ENCODE measurements at places on chromosomes 16 and 17. TPM values are rescaled to one million over a fixed set of nuclear protein-coding genes. Genes with fewer than 3 reads are reported as not detected.

GRCh38 chr17:27414271-27414670 is 42.0 kb upstream of the KSR1 start:
- DNase-seq, result no peak

GRCh38 chr16:69741519-69741918 is 13.2 kb downstream of the NOB1 start:
- no peak for DNase-seq

The RNF222 gene
- total RNA-seq, result not detected

GRCh38 chr16:84647828-84648594 is at the start of gene KLHL36:
TSS of gene KLHL36 (plus strand) at chr16:84648511. CDS start at chr16:84650868, 2,357 bp downstream.
- peak; percentile 55 for DNase-seq

The OR1A1 gene
- not detected for total RNA-seq

The CES4A gene
- total RNA-seq, result not detected

The LONP2 gene
- total RNA-seq, result 32.1 TPM

The RTN4RL1 gene
- 0.54 TPM for total RNA-seq

The SLC16A11 gene
- 0.43 TPM for total RNA-seq

GRCh38 chr16:69239851-69240250 is 52.9 kb downstream of the SNTB2 start:
- no peak for DNase-seq

DNA sequence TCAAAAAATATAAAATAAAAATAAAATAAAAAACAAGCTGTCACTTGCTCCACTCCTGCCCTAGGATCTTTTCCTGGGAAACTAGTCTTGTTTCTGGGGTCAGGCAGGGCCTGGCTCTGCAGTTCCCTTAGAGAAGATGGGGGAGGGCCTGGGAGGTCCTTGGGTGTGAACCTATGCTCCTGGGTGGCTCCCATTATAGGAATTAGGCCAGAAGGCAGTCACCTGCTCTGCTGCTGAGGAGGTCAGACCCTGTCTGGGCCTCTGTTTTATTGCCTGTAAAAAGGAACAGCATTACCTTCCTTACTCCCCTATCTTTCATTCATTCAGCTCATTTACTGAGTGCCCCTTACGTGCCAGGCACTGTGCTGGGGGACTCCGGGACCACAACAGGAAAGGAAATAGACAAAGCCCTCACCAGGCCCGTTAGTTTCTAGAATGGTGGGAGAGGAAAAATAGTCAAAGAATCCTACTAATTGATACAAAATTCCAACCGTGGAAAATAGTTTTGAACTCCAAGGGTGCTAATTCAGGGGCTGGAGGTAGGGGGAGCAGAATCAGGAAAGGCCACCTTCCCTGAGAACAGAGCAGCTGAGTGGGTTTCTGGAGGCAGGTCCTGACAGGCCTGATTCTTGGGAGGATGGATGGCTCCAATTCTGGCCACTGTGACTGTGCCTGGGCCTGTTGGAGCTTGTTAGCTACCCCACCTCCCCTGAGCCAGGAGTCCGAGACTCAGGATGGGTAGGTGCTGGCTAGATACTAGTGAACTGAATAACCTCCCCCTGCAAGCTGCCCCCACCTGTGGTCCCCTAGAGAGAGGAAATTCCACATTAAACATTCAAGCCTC is 1.3 kb upstream of the SLC46A1 start:
- peak; percentile 80 for DNase-seq

DNA sequence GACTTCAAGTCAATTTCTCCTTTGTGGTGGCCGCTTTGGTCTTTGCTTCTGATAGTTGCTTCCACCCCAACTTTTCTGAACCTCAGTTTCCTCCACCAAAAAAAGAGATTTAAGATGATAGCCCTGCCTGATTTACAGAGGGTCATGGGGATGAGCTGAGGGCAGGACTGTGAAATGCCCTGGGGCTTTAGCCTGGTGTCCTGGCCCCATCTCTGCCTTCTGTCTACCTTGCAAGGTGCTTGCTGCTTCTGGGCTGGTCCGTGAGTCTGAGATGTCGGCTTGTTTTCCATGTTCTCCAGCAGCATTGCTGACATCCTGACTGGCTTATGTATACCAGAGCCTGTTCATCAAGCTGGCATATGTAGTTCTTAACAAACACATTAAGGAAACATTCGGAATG is 191.9 kb upstream of the MPHOSPH6 start:
- DNase-seq, result no peak

The C17orf113 gene
- total RNA-seq, result 4.7 TPM

The CUEDC1 gene
- 27.5 TPM for total RNA-seq

DNA sequence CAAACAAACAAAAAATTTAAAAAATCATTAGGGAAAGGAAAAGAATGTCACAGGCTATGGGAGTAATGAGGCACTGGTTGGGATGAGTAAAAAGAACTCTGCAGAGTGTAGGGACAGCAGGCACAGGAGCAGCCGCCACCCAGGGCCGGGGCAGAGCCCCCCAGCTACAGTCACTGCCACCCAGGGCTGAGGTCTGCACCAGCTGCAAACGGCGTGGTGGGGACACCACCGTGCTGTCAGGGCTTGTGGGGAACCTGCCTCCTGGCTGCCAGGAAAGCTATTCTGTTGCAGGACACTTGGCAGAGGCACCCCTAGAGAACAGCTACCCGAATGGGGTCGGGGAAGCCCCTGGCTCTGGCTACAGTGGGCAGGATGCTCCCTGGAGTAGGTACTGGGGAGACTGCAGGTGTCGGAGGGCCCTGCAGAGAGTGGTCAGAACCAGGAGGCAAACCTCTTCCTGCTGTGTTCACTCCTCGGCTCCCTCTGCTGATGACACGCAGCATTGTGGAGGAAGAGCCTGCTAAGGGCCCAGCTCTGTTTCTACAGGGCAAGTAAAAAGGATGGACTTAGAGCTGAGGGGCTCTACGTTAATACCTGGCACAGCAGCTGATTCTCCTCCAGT is 32.3 kb upstream of the CAPN15 start:
- DNase-seq, result peak; percentile 72

- no peak for DNase-seq
Observed at GRCh38 chr16:2749476-2749875, 3.0 kb upstream of the SRRM2 start.

The NHERF1 gene
- total RNA-seq, result 218 TPM

The ELMO3 gene
- total RNA-seq, result 27.8 TPM

DNA sequence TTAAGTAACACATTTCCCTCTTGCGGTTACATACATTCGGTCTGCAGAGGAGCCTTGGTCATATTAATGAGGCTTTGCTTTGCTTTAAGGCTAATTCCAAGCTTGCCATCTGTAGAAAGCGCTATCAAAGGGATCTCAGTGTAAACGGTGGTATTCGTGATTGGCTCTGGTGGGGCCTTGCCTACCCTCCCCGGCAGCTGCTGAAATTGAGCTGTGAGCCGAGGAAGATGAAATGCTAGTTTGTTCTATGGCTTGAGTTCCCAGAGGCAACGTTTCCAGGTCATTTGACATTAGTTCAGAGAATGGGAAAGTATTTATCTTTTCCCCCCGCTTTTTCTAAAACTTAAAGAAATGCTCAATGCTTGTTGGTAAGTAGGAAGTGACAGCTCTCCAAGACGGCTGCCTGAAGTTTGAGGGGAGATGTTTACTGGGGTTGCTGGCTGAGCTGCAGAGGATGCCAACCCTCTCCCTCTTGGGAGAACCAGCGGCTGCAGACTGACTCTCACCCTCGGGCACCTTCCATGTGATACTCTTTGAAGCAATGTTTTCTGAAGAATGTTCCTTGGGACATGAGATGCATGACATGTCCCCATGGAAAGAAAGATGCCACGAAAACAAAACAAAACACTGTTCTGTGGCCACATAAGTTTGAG is 458.7 kb upstream of the EEF2KMT start:
- no peak for DNase-seq

The KRTAP4-4 gene
- not detected for total RNA-seq

DNA sequence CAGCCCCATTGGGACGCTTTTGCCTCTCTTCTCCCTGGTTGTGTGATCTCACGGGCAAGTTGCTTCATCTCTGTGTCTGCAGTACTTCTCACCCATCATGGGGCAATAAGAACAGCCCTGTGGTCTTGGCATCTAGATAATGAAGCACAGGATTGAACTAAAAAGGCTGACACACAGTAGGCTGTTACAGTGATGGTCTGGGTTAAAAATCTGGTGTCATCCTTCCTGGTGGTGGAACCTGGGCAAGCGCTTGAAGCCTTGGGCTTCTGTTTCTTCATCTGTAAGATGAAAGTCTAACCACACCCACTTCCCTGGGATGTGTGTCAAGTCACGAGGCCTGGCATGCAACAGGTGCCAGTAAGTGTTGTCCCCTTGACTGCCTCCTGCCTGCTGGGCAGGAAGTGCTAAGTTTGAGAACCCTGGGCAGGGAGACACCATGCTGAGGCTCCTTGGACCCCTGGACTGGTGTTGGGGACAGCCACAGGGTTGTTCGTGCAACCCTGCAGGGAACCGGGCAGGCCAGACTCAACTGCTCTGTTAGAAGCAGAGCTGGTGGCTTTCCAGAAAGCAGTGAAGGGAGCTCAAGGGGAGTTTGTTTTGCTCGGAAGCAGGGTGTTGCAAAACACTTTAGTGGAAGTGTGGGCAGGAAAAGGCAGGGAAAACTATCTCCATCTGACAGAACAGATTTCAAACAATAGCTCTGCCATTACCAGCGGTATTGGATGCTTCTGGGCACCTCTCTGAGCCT is 5.9 kb upstream of the MAP2K3 start:
- DNase-seq, result no peak

The BIRC5 gene
- total RNA-seq, result 88.8 TPM

The KRTAP9-8 gene
- total RNA-seq, result not detected

The RAB37 gene
- total RNA-seq, result 14.8 TPM

The GUCY2D gene
- 1.7 TPM for total RNA-seq

- DNase-seq, result no peak
Observed at GRCh38 chr17:6756425-6757031, 682 bp downstream of the XAF1 start.

DNA sequence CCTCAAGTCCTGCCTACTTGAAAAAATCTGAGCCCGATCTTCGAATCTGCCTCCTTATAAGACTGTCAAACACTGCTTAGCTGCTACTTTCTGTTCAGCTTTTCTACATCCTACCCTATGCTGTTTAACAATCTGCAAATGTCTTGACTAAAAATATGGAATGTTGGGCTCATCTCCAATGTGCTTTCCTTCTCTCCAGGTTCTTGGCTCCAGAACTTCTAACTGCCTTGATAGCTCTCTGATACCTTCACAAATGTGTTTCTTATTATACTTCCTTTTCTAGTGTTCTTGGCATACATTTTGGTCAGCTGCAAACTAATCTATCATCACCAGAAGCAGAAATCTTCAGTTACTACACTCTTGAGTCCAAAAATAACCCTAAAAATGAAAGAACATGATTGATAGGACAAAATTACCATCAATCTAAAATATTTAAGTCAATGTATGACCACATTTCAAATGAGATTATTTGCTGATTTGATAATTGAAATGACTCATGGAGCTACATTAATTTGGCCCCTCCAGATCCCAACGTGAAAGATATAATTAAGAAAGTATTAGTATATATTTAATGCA is 372.3 kb upstream of the MON1B start:
- no peak for DNase-seq

The RPGRIP1L gene
- total RNA-seq, result 17.8 TPM

The PKMYT1 gene
- total RNA-seq, result 63.3 TPM

The HBQ1 gene
- 9.2 TPM for total RNA-seq

- no peak for DNase-seq
Observed at GRCh38 chr16:69171325-69172084, 15.5 kb upstream of the SNTB2 start.

GRCh38 chr17:7634384-7634783 is 4.4 kb downstream of the SHBG start:
- peak; percentile 64 for DNase-seq

DNA sequence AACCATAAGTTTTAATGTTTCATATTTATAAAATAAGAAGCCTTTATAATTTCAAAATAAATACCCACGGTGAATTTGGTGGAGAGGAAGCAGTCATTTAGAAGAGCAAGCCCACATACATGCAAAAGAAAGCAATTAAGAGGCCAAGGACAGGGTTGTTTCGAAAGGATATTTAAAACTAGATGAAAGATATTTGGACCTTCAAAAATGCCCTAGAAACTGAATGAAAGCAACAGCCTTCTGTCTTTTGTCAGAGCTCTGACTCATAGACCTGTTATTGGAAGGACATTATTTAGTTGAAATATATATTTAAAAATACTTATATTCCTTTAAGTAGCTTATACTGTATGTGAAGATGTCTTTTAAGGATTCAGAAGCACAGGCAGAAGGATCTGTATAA is 8.6 kb upstream of the METTL9 start:
- no peak for DNase-seq

The PLCG2 gene
- total RNA-seq, result 14.4 TPM

The MMP28 gene
- total RNA-seq, result not detected

GRCh38 chr17:49582789-49583188 is 7.1 kb downstream of the NXPH3 start:
- DNase-seq, result peak; percentile 39

- DNase-seq, result no peak
Observed at GRCh38 chr16:52466994-52467393, 79.9 kb downstream of the TOX3 start.

The DLG4 gene
- total RNA-seq, result 1.8 TPM

The SLC2A4 gene
- total RNA-seq, result 0.35 TPM

The CCL8 gene
- total RNA-seq, result not detected

Data from Caco-2 (cell line).